ENCODE measurements at places on chromosomes 16 and 17. TPM values are rescaled to one million over a fixed set of nuclear protein-coding genes. Genes with fewer than 3 reads are reported as not detected.

DNA sequence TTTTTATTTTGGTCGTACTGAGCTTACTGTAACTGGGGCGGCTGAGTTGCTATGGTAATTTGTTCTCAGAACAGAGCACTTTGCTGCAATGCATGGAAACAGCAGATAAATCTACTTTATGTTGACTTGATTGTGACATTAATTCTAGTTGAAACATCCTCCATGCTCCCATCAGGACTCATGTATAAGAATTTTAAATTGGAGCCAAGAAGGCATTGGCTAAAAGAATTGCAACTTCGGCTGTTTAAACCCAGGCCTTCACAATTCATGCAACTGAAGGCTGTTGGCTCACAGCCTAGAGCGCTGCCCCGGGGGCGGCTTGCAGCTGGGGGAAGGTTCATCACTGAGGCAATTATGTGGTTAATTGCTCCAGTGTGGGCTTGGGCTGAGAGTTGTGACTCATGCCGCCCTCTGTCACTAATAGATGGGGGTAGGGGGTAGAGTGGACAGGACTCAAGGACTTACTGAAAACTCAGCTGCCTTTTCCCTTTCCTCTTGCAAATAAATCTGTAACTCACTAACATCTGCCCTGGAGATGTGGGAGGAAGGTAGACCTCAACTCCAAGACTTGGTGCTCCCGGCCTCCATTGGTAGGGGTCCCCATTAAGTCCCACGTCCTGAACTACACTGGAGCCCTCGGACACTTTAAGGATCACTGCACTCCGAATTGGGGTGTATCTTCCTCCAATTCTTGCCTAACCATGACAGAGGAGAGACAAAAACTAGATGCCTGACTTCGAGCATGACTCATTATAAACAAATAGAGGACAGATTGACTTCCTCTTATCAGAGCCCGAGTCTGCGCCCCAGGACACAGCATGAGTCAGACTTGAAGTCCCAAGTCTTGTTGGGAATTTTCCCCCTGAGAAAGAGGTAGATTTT is 37.5 kb downstream of the ERCC4 start:
- peak overlapping the region; percentile 63 for H3K27ac ChIP-seq
- peak; percentile 44 for DNase-seq
- H3K36me3 ChIP-seq = no peaks in the 10 kb centered on the region
- no peak overlapping the region for H3K4me3 ChIP-seq

GRCh38 chr16:88376835-88377726 is 5.7 kb upstream of the ZNF469 start:
- peak overlapping the region; percentile 88 for H3K27ac ChIP-seq
- H3K4me3 ChIP-seq = no peak overlapping the region
- DNase-seq = no peak
- H3K27me3 ChIP-seq = no peaks in the 10 kb centered on the region
- peaks cover 4% of the 10 kb centered on the region for H3K36me3 ChIP-seq
- peaks cover 61% of the 10 kb centered on the region for H3K4me1 ChIP-seq

DNA sequence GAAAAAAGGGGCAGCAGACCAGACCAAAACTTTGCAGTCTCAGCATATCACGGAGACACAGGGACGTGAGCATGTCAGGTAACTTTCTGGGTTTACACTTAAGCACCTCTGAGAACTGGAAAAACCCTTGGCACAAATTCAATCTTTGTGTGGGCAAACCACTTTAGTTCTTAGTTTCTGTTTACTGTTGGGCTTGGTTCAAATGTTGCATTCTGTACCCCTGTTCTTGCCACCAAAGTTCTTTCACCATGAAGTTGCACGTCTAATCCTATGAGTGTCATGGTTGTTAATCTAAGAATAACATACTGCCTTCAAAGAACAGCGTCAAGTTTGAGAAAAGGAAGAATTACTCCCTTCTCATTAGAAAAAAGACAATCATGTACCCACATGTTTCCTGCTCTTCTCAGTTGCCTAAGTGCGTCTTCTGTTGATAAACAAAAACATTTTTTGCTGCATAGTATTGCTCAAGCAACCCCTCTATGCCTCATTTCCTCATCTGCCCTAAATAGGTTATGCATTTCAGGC is 11.6 kb downstream of the KRT33A start:
- no peaks in the 10 kb centered on the region for H3K36me3 ChIP-seq
- H3K4me1 ChIP-seq = no peaks in the 10 kb centered on the region
- no peak for DNase-seq

DNA sequence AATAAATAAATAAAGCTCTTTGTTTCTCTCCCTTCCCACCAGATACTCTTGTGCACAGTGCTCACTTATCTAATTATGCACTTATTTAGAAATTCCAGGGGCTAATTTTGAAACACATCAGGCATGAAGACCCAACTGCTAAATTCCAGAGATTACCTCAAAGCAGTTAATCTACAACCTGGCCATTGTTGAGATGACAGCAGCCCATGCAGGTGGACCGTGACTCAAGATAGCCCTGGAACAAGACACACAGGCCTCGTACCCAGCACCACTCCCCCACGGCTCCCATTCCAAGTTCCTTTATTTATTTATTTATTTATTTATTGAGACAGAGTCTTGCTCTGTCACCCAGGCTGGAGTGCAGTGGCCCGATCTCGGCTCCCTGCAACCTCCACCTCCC is 60.1 kb upstream of the NPEPPS start:
- no peak overlapping the region for H3K27ac ChIP-seq
- H3K27me3 ChIP-seq = no peaks in the 10 kb centered on the region
- H3K36me3 ChIP-seq = peaks cover 19% of the 10 kb centered on the region
- DNase-seq = no peak
- no peak overlapping the region for H3K4me3 ChIP-seq

GRCh38 chr17:63675607-63676546 is 24.0 kb downstream of the LIMD2 start:
- H3K4me1 ChIP-seq = peaks cover 15% of the 10 kb centered on the region
- peak overlapping the region; percentile 30 for H3K27ac ChIP-seq
- DNase-seq = no peak
- peaks cover 12% of the 10 kb centered on the region for H3K36me3 ChIP-seq
- no peak overlapping the region for H3K4me3 ChIP-seq
- no peaks in the 10 kb centered on the region for H3K27me3 ChIP-seq

- no peak for DNase-seq
- H3K27ac ChIP-seq = no peak overlapping the region
- no peaks in the 10 kb centered on the region for H3K4me1 ChIP-seq
These were observed 121.2 kb downstream of the HAPSTR1 start for GRCh38 chr16:9212621-9213020.

DNA sequence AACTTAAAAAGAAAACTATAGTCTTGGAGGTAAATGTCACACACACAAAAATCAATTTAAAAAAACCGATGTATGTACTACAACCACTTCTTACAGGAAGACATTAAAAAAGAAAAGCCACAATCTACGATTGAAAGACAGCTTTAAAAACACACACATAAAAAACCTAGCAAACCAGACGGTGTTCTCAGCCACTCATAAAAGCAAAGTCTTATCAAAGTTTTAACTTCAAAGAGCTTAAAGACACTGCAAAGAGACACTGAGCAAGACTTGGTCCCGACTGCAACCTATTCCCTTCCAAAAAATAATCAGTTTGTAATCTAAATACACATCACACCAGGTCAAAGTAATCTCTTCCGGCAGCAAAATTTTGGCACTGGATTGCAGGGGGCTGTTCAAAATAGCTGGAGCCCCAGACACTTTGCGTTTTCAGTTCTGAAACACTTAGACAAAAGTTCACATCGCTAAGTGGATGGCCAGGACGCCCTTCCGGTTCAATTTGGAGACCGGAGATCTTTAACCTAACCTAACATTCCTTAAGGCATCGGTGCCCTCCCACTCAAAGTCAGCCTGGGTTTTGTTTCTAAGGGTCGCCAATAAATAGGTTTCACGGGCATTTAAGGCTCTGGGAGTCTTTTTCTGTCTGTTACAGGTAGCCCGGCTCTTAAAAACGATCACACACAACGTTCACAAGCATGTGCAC is 2.6 kb downstream of the ZCCHC14 start:
- no peaks in the 10 kb centered on the region for H3K27me3 ChIP-seq
- no peak overlapping the region for H3K27ac ChIP-seq
- peaks cover 16% of the 10 kb centered on the region for H3K36me3 ChIP-seq

- H3K4me1 ChIP-seq = peaks cover 48% of the 10 kb centered on the region
- H3K27me3 ChIP-seq = no peaks in the 10 kb centered on the region
- no peak for DNase-seq
These were observed 10.8 kb downstream of the SMTNL2 start for GRCh38 chr17:4594931-4595684.

GRCh38 chr17:42541041-42541833 is 5.2 kb downstream of the NAGLU start:
- no peaks in the 10 kb centered on the region for H3K27me3 ChIP-seq
- peaks cover 66% of the 10 kb centered on the region for H3K36me3 ChIP-seq
- no peak for DNase-seq
- no peak overlapping the region for H3K27ac ChIP-seq
- H3K4me3 ChIP-seq = no peak overlapping the region

DNA sequence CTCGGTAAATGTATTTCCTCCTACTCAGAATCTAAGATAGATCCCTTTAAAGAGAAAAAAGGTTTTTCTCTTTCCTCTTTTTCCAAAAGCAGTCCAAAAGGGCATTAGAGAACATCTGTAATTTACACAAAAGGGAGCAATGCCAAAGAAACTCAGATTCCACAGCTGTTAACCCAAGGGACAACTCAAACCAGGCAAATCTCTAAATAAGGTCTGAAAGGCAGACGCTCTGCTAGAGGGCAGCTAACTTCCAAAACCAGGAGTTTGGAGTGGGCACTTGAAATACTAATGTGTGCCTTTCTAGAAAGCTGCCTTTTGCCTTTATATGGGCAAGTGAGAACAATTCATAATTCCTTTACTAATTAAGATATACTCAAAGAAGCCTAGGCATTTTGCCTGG is 435.7 kb downstream of the ZFHX3 start:
- DNase-seq = peak; percentile 19
- H3K27me3 ChIP-seq = no peaks in the 10 kb centered on the region

DNA sequence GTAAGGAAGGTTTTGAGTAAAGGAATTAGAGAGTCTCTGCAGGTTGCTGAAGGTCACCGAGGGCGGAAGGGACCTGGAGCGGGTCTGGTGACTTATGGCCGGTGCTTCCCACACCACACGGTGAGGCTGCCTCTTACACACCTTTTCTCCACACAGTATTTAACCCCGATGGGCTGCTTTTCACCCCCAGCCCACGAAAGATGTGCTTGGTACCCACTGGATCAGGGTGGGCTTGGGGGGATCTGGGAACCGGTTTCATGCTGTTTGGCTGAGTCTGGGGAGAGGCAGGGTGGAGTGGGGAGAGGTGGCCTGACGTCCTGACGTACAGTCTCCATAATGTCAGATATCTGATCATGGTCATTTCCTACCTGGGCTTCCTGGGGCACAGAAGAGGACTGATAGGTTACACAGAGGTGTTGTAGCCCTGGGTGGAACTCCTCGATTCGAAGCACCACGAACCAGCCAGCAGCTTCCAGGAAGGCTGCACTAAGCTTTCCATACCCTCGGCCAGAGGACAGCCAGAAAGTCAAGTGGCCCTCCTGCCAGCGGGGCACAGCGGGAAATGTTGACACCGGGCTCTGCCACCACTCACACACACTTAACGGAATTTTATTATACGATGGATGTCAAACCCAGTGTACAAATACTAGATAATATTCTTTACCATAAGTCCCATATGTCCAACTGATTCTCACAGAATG is 34.0 kb downstream of the OR1D5 start:
- peaks cover 3% of the 10 kb centered on the region for H3K4me1 ChIP-seq
- H3K27ac ChIP-seq = no peak overlapping the region
- no peak for DNase-seq
- H3K27me3 ChIP-seq = no peaks in the 10 kb centered on the region
- H3K36me3 ChIP-seq = peaks cover 46% of the 10 kb centered on the region
- H3K4me3 ChIP-seq = no peak overlapping the region

The MLX gene
- polyA plus RNA-seq = 45.4 TPM

The DHRS13 gene
- 34.0 TPM for polyA plus RNA-seq

The MPO gene
- polyA plus RNA-seq = 3.5 TPM
